ENCODE measurements at places on chromosomes 1 and 21. TPM values are rescaled to one million over a fixed set of nuclear protein-coding genes. Genes with fewer than 3 reads are reported as not detected.

DNA sequence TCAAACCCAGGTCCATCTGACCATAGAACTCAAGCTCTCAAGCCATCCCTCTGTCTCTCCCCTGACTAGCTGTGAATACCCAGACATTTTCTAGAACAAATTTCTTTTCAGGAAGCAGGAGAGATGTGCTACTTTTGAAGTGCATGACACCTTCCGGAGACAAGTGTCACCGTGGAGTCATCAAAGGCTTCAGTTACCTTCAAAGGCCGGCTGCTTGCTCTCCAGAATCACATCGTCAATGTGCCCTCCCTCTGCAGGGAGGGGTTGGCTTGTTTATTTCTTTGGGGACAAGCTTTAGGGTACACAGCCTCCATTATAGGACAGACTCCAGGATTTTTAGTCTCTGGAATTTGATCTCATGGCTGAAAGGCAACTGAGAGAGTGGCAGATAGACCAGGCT, 37.7 kb upstream of the IGSF21 start:
- H3K36me3 ChIP-seq: no peaks in the 10 kb centered on the region
- H3K4me3 ChIP-seq: no peak overlapping the region
- H3K27ac ChIP-seq: no peak overlapping the region
- H3K27me3 ChIP-seq: no peaks in the 10 kb centered on the region

Gene EXOSC10
- 67.5 TPM for polyA plus RNA-seq

Gene MYBPHL
- polyA plus RNA-seq: 1.5 TPM

Gene FMO5
- 11.0 TPM for polyA plus RNA-seq

GRCh38 chr1:25030674-25031589, 100.9 kb upstream of the RUNX3 start:
- no peaks in the 10 kb centered on the region for H3K4me1 ChIP-seq
- H3K27ac ChIP-seq: no peak overlapping the region
- no peaks in the 10 kb centered on the region for H3K36me3 ChIP-seq

- H3K27ac ChIP-seq: peak overlapping the region; percentile 45
- H3K4me1 ChIP-seq: no peaks in the 10 kb centered on the region
- no peaks in the 10 kb centered on the region for H3K36me3 ChIP-seq
- peak overlapping the region; percentile 69 for H3K4me3 ChIP-seq
- no peak for DNase-seq
These were observed 48.7 kb upstream of the SLC19A1 start for GRCh38 chr21:45590726-45591618.

Gene LMOD1
- 39.4 TPM for polyA plus RNA-seq

DNA sequence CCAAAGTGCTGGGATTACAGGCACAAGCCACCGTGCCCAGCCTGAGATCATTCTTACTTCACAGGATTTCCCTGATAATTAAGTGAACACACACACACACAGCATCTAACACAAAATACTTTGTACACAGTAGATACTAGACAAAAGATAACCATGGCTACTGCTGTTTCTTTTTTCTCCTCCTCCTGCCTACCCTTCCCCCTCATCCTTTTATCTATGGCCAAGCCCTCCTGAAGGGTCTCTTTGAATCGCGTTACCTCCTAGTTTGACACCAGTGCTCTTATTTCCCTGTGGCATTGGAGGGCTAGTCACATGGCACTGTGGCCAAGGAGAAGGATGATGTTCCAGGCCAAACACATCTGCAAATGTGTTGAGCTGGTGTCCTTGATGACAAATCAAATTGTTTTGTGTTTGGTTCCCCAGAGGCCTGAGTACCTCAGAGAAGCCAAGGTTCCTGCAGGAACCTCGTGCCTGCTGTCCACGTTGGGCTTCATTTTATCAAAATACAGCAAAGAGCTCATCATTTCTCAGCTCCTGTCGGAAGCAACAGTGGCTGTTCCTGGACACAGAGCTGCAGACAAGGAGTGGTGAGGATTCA, 20.6 kb downstream of the NDUFS5 start:
- no peaks in the 10 kb centered on the region for H3K27me3 ChIP-seq
- no peaks in the 10 kb centered on the region for H3K36me3 ChIP-seq
- no peak overlapping the region for H3K4me3 ChIP-seq

GRCh38 chr1:33573661-33574060, 101.2 kb downstream of the ZSCAN20 start:
- H3K27me3 ChIP-seq: no peaks in the 10 kb centered on the region
- H3K36me3 ChIP-seq: no peaks in the 10 kb centered on the region
- H3K27ac ChIP-seq: no peak overlapping the region
- H3K4me1 ChIP-seq: peaks cover 5% of the 10 kb centered on the region
- H3K4me3 ChIP-seq: no peak overlapping the region

- no peak overlapping the region for H3K4me3 ChIP-seq
- H3K36me3 ChIP-seq: no peaks in the 10 kb centered on the region
- H3K4me1 ChIP-seq: peaks cover 4% of the 10 kb centered on the region
- H3K27me3 ChIP-seq: no peaks in the 10 kb centered on the region
- no peak for DNase-seq
These were observed 1.8 kb downstream of the LRRC3 start for GRCh38 chr21:44456915-44457736.

- H3K36me3 ChIP-seq: no peaks in the 10 kb centered on the region
- DNase-seq: no peak
- H3K27me3 ChIP-seq: no peaks in the 10 kb centered on the region
- no peak overlapping the region for H3K27ac ChIP-seq
- no peaks in the 10 kb centered on the region for H3K4me1 ChIP-seq
These were observed 24.4 kb upstream of the PAXBP1 start for GRCh38 chr21:32795802-32796559.

Data from testis (tissue), 5 donors.